Eye (tissue), 1 donor: ENCODE measurements at places on chromosomes 2 and 18.
A peak's percentile ranks its signal among the peaks of the same experiment; 100 is the strongest.

- no peak for DNase-seq
Observed at GRCh38 chr2:113200736-113201490, 27.1 kb downstream of the PSD4 start.

- no peak for DNase-seq
Observed at GRCh38 chr2:56337342-56337741, 153.6 kb downstream of the CCDC85A start.

GRCh38 chr2:7102826-7103225, 185.6 kb downstream of the RNF144A start:
- DNase-seq = no peak

GRCh38 chr2:211358504-211358903, 802.1 kb downstream of the CPS1 start:
- DNase-seq = no peak

DNA sequence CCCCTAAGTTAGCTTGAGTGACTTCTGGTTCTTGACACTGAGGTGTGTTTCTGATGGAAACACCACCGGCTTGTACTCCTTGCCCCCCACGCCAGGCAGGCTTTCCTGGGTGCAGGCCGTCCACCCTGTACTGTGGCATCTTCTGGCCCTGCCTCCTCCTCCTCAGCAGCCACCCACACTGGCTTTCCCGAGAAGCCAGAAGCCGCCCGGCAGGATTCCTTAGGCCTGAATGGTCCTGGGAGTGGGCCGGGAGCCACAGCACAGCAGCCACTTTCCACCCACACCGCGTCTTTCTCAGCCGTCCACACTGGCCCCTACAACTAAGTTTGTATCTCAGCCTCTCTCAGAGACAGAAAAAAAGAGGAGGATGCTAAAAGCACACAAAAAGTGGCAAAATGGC, 2.1 kb upstream of the HSBP1L1 start:
- no peak for DNase-seq

- no peak for DNase-seq
Observed at GRCh38 chr18:63421514-63421913, 762 bp downstream of the VPS4B start.

DNA sequence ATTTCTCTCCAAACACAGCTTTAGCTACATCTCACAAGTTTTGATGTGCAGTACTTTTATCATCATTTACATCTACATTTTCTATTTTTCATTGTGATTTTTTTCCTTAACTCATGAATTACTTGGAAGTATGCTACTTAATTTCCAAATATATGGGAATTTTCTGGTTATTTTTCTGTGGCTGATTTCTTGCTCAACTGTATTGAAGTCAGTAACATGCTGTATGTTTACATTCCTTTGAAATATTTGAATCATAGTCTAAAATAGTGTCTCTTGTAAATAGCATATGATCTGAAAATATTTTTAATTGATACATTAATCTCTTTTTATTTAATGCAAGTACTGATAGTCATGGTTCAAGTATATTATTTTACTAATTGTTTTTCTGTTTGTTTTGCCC, 26.0 kb upstream of the GALNT5 start:
- no peak for DNase-seq

DNA sequence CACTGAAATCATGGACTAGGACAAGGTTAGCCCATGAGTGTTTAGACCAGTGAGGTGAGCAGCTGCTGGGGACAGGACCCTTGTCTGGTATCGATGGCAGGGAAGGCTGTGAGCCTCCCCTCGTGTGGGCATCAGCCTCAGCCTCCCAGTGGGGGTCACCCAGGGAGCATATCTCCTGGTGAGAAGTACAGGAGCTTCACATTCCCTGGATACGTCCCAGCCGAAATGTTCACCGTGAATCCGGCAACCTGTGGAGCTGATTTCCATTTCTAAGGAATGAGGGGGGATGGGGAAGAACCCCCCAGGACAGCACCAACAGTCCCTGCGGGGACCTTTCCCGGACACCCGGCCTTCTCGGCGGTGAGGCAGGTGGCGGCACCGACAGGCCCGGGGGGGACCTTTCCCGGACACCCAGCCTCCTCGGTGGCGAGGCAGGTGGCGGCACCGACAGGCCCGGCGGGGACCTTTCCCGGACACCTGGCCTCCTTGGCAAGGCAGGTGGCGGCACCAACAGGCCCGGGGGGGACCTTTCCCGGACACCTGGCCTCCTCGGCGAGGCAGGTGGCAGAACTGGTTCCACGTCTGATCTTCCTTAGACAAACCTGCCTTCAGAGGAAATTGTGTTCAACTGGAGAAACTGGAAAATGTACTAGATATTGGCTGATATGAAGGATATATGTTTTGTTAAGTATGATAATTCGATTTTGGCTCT, 21.2 kb downstream of the RTP5 start:
- no peak for DNase-seq

DNA sequence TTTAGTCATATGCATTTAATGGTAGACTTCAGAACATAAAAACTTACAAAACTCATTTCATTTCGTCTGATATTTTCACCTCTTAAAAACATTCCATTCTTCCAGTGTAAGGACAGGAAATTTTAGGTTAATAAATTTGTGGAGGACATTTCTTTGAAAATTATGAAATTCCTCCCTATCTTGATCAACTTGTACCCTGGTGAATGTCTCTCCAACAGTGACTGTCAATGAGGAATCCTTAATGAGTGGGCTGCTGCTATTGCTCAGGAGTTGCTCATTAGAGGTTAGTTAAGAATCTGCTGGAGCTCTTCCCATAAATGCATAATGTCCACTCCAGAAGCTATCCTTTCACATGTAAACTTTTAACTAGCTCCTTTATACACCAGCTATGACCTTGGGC, 69.1 kb downstream of the LRP1B start:
- no peak for DNase-seq

GRCh38 chr2:141641462-141641861, 489.4 kb downstream of the LRP1B start:
- DNase-seq = no peak

DNA sequence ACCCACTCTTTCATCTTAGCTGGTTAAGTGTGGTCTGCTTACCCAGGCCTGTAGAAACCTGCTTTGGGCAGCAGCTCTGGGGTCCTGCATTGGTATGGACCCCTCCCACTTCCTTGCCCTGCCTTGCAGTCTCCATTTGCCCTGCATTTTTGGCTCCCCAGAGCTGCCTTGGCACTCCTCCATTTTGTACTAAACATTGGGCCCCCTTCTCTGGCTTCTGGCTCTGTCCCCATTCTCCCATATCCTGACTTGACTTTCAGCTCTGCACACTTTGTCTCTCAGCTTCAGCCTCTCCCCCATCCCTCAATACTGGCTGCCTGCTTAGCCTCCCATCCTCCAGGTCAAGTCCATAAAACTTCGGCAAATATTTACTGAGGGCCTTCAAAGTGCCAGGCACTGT, 145.5 kb upstream of the PELI1 start:
- no peak for DNase-seq

- no peak for DNase-seq
Observed at GRCh38 chr2:45102141-45102540, 92.9 kb upstream of the SIX2 start.

DNA sequence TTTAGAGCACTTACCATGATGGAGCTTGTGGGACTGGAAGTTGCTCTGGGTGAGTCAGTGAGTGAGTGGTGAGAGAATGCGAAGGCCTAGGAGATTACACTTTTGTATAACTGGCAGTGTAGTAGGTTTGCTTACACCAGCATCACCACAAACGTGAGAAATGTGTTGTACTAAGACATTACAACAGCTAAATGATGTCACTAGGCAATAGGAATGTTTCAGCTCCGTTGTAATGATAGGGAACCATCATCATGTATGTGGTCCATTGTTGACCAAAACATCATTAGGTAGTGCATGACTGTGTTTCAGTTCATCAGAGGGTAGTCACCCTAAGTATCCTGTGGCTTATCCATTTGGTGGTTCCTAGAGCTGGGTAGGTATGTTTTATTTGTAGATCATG, 11.9 kb downstream of the ZNF407 start:
- DNase-seq = no peak

- DNase-seq = no peak
Observed at GRCh38 chr2:98952966-98953365, 16.9 kb upstream of the CRACDL start.

GRCh38 chr2:20224164-20224715, 690 bp downstream of the SDC1 start:
- DNase-seq = no peak

GRCh38 chr18:6414723-6415417, at the start of gene L3MBTL4:
TSS of gene L3MBTL4 (minus strand) at chr18:6414911. CDS start at chr18:6311625, 103,286 bp downstream.
- DNase-seq = peak; percentile 55

GRCh38 chr2:145743011-145743410, 1223.1 kb upstream of the ZEB2 start:
- DNase-seq = no peak

- DNase-seq = no peak
Observed at GRCh38 chr18:23226930-23227725, 91.8 kb downstream of the CABLES1 start.

- DNase-seq = no peak
Observed at GRCh38 chr2:7040547-7040946, 123.3 kb downstream of the RNF144A start.

- no peak for DNase-seq
Observed at GRCh38 chr2:44168681-44169154, at the start of gene PPM1B. TSS of gene PPM1B (plus strand) at chr2:44168875. CDS start at chr2:44201200, 32,325 bp downstream.

DNA sequence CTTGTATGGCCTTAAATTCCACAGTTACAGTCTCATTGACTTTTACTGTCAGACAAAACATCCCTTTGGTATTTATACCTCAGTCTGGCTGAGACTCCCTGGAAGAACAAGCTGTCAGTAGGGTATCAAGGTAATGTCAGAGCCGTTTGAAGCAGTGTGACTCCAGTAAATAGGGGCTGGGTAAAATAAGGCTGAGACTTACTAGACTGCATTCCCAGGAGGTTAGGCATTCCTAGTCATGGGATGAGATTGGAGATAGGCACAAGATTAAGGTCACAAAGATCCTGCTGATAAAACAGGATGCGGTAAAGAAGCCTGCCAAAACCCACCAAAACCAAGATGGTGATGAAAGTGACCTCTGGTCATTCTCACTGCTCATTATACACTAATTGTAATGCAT, 219.5 kb upstream of the SKOR2 start:
- no peak for DNase-seq

DNA sequence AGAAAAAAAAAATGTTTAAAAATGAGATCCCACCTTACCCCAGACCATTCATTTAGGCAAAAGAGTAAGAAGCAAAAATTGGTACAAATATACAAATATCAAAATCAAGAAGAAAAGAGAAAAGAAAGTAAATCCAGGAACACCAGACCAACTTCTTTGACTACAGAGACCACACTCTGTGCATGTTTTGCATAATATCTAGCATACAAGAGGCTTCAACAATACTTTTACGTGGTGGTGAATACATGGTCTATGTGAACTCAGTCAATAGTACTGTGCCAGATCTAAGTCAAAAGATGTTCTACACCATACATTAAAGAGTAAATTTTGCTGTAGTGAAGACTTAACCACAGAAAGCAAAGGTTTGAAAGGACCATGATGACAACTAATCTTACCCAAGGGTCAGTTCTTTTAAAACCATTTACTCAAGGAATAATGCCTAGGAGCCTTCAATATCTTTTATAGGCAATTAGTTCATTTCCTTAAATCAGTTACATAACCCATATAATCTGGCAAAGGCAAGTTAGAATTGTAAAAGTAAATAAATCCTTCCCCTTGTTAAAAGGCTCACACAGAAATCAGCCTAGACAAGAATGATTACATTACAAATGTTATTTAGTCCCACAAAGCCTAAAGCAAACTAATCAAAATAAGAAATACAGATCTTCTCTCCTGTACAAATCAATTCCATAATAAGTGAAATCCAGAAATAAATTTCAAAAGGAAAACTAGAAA, 115.2 kb downstream of the EXOC6B start:
- DNase-seq = no peak

DNA sequence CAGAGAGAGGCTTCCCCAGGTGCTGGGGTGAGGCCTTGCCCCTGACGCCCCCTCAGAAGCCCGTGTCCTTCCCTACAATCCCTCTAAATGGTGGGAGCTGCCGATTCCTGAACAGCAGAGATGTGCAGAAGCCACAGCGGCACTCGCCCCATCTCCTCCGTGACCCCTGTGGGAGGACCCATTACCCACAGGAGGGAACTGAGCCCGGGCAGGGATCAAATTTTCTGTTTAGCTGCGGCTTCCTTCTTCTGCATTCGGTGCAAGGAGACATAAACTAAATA, 181.2 kb upstream of the RAB6C start:
- no peak for DNase-seq

DNA sequence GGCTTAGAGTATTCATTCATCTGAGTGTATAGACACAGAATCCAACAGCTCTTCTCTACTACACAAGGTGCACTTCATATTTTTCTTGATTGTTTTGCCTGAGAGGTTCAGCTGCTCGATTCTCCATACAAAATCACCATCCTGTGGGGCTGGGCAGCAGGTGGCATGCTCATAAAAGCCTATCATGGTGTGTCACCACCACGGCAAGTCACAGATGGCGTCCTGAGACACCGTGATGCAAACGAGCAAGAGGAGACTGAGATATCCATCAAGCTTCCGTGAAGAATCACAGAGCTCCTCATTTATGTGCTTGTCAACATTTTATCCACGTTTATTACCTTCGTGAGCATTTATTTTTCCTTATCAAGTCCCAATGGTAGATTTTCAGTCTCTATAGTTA, 22.4 kb upstream of the NRP2 start:
- DNase-seq = no peak

GRCh38 chr18:45527891-45528290, 87.4 kb upstream of the SLC14A2 start:
- no peak for DNase-seq

DNA sequence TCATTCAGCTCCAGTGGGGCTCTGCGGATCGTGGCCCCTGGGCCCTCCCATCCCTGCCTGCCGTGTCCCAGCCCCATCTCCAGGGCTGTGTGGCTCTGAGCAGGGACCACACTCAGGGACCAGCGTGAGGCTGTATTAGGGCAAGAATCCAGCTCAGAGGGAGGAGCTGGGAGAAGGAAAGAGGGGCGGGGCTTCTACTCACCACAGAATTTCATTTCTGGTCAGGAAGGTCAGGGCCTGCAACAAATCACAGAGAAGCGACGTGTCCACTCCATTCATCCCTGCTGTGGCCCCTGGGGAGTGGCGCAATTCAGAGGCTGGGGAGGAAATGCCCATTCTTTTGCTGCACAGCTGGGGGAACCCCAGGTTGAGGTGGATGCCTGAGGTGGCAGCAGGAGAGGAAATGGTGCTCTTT, 828 bp downstream of the CIB4 start:
- peak; percentile 33 for DNase-seq

DNA sequence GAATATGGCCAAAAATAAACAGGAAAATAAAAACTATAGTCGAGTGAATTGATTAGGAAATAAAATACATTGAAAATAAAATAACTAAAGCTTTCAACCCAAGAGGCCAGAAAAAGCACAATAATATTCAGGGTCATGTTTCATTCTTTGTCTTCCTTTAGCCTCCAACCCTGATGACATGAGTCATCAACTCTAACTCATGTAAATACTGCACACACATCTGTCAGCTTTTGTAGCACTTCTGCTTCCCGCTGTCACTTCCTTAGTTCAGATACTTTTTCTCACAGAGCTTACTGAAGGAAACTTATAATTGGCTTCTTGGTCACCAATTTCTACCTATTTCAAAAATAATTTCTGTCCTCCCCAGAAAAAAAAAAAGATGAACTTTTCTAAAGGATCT, 112.8 kb downstream of the UPP2 start:
- no peak for DNase-seq
